ENCODE measurements at places on chromosomes 6 and 20.
A peak's percentile ranks its signal among the peaks of the same experiment; 100 is the strongest.

GRCh38 chr20:36606158-36607066 lies 833 bp downstream of the RAB5IF start:
- no peak for DNase-seq

- DNase-seq, result peak; percentile 31
Measured at GRCh38 chr6:110878751-110879522, 4.4 kb downstream of the AMD1 start.

DNA sequence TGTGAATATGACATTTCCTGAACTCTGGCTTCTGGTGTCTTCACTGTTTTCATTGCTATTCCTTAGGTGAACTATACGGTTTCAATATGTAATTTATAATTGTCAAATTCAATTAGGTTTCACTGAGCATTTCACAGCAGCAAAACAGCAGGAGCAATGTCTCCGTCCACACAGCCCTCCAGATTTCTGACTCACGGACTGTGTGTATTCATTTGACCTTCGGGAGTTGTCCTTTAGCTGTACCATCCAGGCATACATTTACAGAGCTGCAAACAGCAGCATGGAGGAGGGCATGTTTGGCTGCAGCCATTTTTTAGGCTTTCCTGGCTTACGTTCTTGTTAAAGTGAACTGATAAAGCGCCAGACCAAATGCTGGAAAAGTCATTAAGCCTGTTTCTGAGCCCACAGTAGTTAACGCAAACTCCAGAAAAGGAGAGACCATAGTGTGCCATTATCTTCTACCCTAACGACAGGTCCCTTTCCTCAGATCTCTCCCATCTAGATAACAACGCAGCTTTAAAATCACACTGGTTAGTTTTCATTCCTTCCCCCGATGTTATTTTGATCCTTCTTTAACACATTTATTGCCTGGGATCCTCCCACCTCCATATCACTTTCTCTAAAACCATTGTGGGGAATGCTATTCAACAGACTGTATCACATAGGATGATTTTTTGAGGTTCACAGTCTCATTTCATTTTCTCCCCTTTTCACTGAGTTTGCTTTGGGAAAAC lies 18.3 kb downstream of the FOXC1 start:
- DNase-seq, result peak; percentile 33

DNA sequence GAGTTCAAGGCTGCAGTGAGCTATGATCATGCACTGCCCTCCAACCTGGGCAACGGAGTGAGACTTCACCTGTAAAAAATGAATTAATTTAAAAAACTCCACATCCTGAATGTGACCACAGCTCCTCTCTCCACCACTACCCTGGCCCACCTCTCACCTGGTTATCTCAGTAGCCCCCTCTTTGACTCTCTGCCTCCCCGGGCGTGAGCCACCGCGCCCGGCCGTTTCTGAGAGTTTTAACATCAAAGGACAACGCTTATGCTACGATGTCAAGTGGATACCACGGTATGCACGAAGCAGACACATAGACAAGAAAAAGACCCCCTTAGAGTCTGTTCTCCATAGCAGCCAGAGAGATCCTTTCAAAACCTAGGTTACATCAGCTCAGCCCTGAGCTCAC lies 48.7 kb downstream of the FGD2 start:
- no peak for DNase-seq

GRCh38 chr6:134706806-134707205 lies 243.1 kb downstream of the ALDH8A1 start:
- no peak for DNase-seq

DNA sequence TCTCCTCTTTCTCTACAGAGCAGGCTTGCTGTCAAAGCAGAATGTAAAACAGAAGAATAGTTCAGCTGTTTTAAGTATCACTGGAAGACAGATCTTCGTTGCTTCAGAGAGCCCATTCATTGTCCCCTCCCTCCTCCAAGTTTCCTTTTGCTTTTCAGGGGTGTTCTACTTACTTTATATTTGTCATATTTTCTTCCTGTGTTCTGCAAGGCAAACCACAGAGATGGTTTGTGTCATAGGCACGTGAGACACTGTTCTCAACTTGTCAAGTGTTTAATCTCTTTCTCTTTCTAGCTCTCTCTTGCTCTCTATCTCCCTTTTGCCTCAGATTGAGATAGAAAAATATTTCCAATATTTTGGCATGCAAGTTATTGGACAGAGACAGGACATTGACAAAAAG lies 228.9 kb upstream of the DEFB112 start:
- DNase-seq, result peak; percentile 19

GRCh38 chr6:112571488-112572270 lies 224.5 kb downstream of the RFPL4B start:
- DNase-seq, result no peak

- no peak for DNase-seq
Measured at GRCh38 chr6:148405894-148406293, 63.3 kb downstream of the SASH1 start.

GRCh38 chr6:52876056-52876787 lies 33.3 kb downstream of the GSTA3 start:
- no peak for DNase-seq

DNA sequence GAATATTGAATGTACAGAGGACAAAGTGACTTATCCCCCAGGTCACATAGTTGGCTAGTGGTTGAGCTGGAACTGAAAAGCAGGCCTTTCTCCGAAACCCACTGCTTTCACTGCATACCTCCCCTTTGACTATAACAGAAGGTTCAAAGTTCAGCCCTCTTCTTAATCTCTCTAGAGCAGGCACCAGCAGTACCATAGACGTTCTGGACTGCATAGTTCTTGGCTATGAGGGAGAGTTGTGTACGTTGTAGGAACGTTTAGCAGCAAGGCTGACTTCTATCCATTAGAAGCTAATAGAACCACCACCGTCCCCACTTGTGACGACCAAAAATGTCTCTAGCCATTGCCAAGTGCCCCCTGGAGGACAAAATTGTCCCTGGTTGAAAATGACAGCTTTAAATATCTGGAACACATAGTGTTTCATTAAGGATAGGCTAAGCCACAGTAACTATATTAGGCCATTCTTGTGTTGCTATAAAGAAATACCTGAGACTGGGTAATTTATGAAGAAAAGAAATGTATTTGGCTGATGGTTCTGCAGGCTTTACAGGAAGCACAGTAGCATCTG lies 123.8 kb upstream of the MTHFD1L start:
- DNase-seq, result no peak

- peak; percentile 76 for DNase-seq
Measured at GRCh38 chr6:53986721-53987521, 124.3 kb upstream of the MLIP start.

DNA sequence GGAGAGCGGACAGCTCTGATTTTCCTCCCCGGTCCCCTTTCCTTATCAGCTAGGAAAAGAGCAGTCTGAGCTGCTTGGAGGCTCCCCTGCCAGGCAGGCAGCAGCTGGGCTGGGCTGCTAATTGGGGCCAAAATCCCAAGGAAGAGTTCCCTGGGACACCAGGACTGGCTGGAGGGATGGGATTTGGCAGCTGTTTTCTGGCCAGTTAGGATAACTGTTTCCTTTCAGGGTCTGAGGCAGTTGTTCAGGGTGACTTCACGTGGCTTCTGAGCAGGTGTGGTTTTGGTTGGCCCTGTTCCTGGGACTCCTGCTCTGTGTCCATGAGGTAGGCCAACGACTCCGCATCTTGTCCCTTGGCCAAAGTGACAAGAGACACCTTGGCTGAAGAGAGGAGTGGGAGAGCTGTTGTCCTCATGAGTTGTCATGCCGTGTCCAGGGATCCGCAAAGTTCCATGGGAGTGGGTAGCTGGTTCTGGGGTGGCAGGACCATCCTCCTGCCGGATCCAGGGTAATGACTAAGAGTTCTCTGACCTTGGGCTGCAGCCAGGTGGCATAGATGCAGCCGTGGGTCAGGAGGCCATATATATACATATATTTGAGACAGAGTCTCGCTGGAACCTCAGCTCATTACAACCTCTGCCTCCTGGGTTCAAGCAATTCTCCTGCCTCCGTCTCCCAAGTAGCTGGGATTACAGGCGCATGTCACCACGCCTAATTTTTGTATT lies 21.2 kb downstream of the MRPS18A start:
- DNase-seq, result no peak

DNA sequence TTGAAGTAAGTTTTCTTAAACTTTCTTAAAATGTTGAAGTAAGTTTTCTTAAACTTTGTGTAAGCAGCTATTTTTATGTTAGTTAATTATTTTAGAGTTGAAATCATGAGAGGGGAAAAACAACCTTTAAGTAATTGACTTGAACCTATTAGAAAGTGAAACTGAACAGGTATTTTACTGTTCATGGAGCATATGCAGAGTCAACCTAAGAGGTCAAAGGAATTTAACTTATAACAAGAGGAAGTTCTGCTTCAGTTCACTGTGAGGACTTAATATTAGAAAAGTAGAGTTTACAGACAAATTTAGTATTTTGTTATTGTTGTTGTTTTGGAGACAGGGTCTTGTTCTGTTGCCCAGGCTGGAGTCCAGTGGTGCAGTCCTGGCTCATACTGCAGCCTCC lies 38.0 kb downstream of the CDYL start:
- DNase-seq, result no peak

- peak; percentile 82 for DNase-seq
Measured at GRCh38 chr6:5471044-5471443, 209.7 kb downstream of the FARS2 start.

Measured in retina (tissue), 1 donor.